Osteoblast (primary cell): ENCODE measurements at places on chromosomes 2 and 18. TPM values are rescaled to one million over a fixed set of nuclear protein-coding genes. Genes with fewer than 3 reads are reported as not detected.
A peak's percentile ranks its signal among the peaks of the same experiment; 100 is the strongest.

DNA sequence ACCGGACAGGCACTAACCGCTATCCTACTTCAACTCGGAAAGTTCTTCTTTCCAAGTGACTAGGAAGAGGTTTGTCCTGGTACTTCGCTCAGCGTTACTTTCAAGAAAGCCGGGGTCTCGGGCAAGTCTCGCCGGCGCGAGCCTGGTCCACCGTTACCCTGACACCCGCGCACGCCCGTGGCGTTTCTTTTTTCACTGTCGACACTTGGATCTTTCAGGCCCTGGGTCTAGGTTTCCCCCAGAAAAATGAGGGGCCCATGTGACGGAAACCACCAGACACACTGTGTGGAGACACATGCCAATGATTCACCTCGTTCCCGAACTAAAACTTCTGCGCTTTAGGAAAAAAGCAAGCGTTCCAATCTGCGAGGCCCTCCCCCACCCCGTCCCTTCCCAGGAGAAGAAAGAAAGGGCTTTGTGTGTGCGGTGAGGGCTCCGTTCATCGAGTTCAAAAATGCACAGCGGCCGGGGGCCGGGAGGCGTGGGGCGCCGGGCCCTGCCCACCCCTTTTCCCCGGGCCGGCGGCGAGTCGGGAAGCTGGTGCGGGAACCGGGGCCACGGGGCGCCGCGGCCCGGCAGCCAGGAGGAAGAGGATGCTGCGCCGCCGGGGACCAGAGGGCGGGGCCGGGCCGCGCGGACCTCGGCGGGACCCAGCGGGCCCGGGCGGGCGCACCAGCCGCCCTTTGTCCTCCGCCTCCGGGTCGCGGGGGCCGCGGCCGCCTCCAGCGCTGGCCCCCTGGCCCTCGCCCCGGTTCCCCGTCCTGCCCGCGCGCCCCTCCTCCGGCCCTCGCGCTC lies 2.6 kb downstream of the ZNF521 start:
- DNase-seq = peak; percentile 93
- H3K27ac ChIP-seq = peak overlapping the region; percentile 17
- H3K27me3 ChIP-seq = peaks cover 44% of the 10 kb centered on the region
- H3K4me3 ChIP-seq = peak overlapping the region; percentile 87

- H3K27me3 ChIP-seq = no peaks in the 10 kb centered on the region
- H3K4me1 ChIP-seq = no peaks in the 10 kb centered on the region
- H3K36me3 ChIP-seq = no peaks in the 10 kb centered on the region
- H3K4me3 ChIP-seq = no peak overlapping the region
- H3K27ac ChIP-seq = no peak overlapping the region
These were observed 82.4 kb downstream of the EXOC6B start for GRCh38 chr2:72743481-72743880.

The TBC1D8 gene
- 13.4 and 13.8 TPM in 2 replicates for total RNA-seq

GRCh38 chr2:18651842-18652774 lies 62.7 kb upstream of the NT5C1B start:
- peaks cover 14% of the 10 kb centered on the region for H3K4me1 ChIP-seq
- no peaks in the 10 kb centered on the region for H3K27me3 ChIP-seq
- H3K27ac ChIP-seq = peak overlapping the region; percentile 55
- DNase-seq = no peak
- H3K4me3 ChIP-seq = no peak overlapping the region

The TLX2 gene
- under 0.01 and 0.36 TPM in 2 replicates for total RNA-seq

GRCh38 chr18:48942086-48942485 lies 8.7 kb downstream of the SMAD7 start:
- H3K27ac ChIP-seq = peak overlapping the region; percentile 94
- peaks cover 75% of the 10 kb centered on the region for H3K36me3 ChIP-seq
- peaks cover 95% of the 10 kb centered on the region for H3K4me1 ChIP-seq
